ENCODE measurements at places on chromosomes 1 and 21.

- DNase-seq, result no peak
Observed at GRCh38 chr1:25544819-25545218, 1.4 kb downstream of the LDLRAP1 start.

DNA sequence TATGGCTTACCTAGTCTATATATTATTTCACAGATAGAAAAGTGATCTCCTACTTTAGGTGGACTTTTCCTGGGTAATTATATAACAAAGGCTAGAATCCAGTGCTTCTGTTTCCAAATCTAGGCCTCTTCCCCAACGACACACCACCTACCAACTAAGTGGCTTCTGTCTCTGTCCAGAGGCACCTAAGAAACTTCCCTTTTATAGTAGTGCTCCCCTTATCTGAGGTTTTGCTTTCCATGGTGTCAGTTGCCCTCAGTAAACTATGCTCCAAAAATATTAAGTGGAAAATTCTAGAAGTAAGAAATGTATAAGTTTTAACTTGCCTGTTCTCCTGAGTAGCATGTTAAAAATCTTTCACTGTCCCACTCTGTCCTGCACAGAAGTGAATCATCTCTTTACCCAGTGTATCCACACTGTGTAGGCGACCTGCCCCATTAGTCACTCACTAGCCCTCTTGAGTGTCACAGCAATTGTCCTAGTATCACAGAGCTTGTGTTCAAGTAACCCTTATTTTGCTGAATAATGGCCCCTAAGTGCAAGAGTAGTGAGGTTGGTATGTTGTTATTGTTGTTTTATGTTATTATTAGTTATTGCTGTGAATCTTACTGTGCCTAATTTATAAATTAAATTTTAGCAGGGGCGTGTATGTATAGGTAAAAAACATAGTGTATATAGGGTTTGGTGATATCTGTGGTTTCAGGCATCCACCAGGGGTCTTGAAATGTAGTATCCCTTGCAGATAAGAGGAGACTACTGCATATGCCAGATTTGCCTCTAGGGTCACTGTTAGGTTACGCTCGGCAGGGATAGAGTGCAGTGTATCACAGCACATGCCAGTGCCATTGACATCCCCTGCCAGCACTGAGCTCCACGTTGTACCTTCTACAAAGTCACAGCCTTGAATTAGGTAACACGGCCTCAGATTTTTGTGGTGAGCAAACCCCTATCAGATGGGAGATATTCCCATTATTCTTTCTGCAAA lies 14.7 kb upstream of the CD53 start:
- DNase-seq, result no peak

DNA sequence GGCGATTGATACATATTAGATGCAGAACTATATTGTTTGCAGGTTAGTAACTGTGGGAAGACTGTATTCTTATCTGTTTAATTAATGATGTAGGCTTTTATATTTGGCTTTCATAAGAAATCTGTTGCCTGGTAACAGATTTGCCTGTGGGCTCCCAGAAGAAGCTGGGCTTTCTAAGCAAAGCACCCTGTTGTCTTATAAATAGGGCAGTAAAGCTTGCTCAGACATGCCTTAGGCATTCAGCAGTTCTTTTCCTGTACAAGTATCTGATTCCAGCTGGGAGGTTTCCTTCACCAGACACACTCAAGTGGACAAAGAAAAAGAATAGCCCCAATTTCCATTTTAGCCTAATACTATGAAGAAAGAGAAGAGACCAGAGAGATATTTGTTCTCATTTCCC lies 524.0 kb downstream of the LRRIQ3 start:
- no peak for DNase-seq

GRCh38 chr1:31688233-31688918 lies 15.4 kb downstream of the COL16A1 start:
- no peak for DNase-seq

DNA sequence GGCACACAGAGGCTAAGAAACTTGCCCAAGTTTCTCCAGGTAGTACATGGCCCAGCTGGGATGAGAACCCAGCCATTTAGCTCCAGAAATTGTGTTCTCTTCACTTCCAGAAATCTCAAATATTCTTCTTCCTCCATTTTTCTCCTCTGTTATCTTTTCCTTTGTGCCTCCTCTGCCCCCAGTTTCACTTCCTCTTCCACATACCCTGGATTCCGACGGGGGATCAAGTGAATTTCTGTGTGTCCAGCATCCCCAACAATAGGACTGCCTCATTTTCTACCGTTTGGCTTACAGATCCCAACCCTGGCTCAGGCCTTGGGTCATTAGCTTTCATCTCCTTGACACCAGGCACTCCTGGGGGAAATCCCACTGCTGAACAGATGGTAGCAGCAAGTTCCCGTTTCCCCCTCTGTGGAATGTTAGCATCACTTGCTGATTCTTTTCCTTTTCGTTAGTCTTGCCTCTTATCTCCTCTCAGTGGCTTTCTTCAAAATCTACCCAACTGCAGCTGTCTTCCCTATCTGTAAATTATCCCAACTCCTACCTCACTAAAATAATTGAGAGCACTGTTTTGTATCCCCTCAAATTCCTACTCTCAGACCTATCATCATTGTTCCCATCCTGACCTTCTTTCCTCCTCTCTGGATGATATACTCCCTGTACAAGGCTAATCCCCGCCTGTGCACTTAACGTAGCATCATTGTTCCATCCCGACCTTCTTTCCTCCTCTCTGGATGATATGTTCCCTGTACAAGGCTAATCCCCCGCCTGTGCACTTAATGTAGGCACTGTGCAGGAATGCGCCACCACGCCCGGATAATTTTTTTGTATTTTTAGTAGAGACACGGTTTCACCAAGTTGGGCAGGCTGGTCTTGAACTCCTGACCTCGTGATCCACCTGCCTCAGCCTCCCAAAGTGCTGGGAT lies 36.5 kb downstream of the SCCPDH start:
- DNase-seq, result no peak

GRCh38 chr1:62436039-62436465 lies 797 bp upstream of the USP1 start:
- no peak for DNase-seq

GRCh38 chr1:2603521-2604155 lies 17.1 kb downstream of the PRXL2B start:
- DNase-seq, result no peak

DNA sequence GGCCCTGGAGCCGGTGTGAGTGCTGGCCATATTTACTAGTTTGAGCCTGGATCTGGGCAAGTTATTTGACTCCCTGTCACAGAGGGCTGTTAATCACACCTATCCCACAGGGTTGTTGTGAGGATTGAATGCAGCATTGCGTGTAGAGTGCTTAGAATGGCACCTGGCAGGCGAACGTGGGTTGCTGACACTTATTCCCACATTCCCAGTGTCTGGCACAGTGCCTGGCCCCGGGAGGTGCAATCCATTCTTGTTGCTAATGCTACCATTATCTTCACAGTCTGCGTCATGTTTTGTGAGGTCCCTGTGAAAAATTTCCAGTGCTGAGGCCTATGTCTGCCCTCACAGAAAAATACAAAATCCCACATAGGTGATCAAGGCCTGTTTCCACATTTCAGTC lies 66.1 kb downstream of the CD2 start:
- no peak for DNase-seq

- no peak for DNase-seq
Observed at GRCh38 chr1:178055093-178055492, 38.8 kb upstream of the RASAL2 start.

DNA sequence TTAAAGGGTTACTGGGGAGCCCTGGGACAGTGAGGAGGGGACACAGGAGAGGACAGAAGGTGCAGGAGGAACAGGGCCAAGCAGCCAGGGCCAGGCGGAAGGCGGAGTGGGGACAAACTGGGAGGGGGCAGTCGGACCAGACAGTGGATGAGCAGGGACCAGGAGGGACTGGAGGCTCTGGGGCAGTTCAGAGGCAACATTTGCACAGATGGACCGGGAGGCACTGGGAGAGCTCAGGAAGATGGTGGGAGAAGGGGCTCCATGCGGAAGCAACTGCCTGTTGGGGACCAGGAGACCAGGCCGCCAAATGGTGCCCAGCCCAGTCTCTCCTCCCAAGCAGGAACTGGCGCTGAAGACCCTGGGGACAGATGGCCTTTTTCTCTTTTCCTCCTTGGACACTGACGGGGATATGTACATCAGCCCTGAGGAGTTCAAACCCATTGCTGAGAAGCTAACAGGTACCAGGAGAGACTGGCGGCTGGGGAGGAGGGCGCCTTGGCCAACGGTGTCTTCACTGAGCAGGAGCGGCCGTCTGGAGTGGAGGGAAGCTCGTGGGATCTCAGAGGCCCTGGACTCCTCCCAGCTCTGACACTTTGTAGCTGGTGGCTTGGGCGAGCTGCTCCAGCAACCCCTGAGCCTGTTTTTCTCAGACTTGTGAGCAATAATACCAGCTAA lies 847 bp downstream of the SELENON start:
- DNase-seq, result no peak

- DNase-seq, result no peak
Observed at GRCh38 chr1:226628612-226629155, 80.1 kb downstream of the STUM start.

DNA sequence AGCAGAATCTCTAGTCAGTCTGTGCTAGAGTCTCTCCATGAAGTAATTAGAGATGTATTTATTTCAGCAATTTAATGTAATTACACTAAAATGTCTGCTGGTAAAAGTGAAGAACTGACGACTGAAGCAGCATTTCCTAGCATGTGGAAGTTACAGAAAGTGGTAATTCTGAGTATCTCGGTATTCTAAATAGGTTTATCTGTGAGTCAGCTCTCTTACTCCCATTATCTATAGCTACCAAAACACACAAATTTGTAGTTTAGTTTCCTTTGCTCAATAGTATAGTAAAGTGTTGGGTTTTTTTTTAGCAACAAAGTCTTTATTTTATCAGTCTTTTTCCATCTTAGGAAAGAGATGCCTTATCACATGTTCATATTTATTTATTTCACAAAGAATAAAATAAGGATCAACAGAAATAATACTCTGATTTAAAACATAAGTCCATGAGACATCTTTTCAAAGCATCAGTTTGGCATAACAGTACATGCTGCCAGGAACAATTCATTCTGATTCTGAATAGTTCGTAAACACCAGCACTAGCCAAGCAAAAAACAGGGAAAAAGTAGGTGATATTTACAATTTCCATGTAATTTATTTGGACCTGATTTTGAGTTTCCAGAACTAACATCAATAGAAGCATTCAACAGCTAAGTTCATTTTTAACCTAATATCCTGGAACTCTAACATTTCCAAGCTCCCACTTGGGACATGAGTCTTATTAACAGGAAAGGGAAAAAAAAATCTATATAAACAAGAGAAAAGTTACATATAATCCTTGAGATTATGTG lies 76.3 kb downstream of the KCNT2 start:
- no peak for DNase-seq

GRCh38 chr1:6464514-6464836 lies 1.5 kb downstream of the TNFRSF25 start:
- no peak for DNase-seq

DNA sequence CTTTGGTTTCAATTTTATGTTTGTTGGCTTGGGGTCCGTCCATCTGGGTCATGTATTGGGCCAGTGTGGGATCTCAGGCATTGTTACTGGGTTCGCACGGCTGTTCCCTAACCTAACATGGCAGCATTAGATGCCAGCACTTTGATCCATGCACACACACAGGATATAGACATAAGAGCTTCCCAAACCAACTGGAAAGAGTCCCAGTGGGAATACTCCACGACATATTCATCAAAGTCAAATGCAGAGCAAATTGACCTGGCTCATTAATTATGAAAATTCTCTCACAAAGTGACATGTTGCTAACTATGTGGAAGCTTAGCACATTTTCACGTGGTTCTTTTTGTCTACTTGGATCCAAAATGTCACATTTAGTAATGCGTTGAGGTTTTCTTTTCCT lies 130.4 kb downstream of the SETD4 start:
- DNase-seq, result no peak

GRCh38 chr1:156392452-156392853 lies 23.4 kb downstream of the RHBG start:
- no peak for DNase-seq

DNA sequence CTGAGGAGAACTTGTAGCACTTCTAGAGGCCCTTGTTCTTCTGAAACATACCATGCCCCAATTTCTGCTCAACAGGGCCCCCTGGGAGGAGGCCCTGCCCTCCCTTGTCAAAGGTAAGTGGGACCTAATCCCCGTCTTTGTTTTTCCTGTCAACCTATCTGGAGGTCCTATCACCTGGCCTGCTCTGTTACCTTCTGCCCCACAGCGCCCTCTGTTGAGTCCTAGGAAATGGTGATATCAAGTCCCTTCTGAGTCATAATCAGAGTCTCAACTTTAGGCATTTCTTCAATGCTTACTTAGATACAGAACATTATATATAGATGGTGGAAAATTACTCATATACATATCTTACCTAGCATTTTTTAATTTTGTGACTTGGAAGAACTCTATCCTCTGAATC lies 28.2 kb upstream of the FCRL4 start:
- DNase-seq, result no peak

DNA sequence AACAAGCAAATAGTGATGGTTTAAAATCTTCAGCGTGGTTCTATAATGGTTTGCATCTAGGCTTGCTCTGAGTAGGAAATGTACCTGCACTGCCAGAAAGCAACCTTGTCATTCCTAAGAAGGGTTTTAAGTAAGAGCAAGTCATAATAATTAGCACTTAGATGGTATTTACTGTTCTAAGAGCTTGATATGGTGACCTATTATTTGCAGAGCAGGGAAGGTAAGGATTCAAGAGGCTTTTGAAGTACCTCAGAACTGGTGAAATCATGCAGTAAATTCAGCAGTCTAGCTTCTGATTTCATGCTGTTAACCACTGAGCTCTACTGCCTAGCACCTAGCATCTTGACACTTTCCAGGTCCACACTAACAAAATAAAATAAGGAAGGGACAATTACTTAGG lies 23.7 kb downstream of the ATP1A1 start:
- DNase-seq, result no peak

DNA sequence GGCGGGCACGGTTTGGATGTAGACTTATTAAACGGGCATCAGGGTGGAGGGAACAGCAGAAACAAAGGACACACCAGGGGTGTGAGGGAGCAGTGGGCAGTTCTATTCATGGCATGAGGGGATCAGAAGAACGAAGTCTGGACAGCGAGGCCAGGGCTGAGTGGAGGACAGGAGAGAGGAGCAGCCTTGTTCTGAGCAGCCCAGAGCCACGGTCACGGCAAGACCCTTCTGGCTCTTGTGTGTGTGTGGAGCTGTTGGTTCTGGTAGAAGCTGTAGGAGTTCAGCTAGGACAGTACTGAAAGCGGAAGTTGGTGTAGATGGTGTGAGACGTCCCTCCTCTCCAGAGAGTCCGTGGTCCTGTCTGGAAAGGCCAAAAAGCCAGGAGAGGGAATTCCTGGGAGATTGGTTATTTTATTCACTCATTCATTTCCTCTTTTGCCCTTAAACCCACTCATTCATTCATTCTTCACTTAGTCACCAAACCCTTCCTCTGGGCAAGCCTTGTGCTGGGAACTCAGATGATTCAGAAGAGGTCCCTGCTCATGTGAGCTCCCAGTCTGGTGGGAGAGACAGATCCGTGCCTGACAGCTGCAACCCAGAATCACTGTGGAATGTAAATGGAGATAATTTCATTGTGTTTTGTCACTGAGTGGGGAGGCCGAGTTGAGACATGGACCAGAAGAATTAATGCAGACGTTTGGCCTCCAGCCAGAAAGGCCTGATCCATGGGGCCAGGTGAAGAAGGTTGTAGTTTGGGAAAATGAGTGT lies 4.1 kb upstream of the ACOT11 start:
- DNase-seq, result no peak

GRCh38 chr1:200153277-200154055 lies 126.0 kb downstream of the NR5A2 start:
- DNase-seq, result peak; percentile 24

Measured in activated T-helper 2 cell treated with anti-CD3 and anti-CD28 coated beads, Interferon-gamma antibody, Interleukin-2, Interleukin-4, amounts not matched to agents 10 μg/mL and 5 μg/mL and 100 μg/mL, durations not matched to agents 14 hours and 24 hours and 36 hours (primary cell).